NB4 (cell line): ENCODE measurements at places on chromosomes 13 and 19.
A peak's percentile ranks its signal among the peaks of the same experiment; 100 is the strongest.

GRCh38 chr13:45587897-45588296, 27.6 kb downstream of the ERICH6B start:
- DNase-seq = peak; percentile 6

- DNase-seq = peak; percentile 31
Observed at GRCh38 chr13:30181888-30182651, 125.3 kb downstream of the KATNAL1 start.

- DNase-seq = no peak
Observed at GRCh38 chr13:41655997-41656396, 198.6 kb downstream of the RGCC start.

DNA sequence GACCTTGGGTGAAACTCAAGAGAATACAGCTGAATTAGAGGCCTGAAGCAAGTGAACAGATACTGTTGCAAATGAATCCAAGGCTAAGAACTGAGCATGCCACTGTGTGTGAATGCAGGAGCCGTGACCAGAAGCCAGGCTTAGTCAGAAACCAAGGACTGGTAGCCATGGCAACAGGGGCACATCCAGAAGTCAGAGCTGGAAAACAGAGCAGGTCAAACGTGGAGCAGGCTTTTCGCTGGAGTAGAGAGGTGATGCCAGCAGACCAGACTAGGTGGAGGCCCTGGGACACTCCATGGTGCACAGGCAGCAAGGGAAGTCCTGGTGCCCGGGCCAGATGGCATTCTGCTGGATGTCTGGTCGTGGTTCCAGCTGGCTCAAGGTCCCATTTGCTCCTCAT, 564.1 kb downstream of the PCDH9 start:
- DNase-seq = no peak

- no peak for DNase-seq
Observed at GRCh38 chr19:45564131-45564780, 20.3 kb downstream of the OPA3 start.

- peak; percentile 75 for DNase-seq
Observed at GRCh38 chr19:50777830-50778303, 7.6 kb downstream of the GPR32 start.

DNA sequence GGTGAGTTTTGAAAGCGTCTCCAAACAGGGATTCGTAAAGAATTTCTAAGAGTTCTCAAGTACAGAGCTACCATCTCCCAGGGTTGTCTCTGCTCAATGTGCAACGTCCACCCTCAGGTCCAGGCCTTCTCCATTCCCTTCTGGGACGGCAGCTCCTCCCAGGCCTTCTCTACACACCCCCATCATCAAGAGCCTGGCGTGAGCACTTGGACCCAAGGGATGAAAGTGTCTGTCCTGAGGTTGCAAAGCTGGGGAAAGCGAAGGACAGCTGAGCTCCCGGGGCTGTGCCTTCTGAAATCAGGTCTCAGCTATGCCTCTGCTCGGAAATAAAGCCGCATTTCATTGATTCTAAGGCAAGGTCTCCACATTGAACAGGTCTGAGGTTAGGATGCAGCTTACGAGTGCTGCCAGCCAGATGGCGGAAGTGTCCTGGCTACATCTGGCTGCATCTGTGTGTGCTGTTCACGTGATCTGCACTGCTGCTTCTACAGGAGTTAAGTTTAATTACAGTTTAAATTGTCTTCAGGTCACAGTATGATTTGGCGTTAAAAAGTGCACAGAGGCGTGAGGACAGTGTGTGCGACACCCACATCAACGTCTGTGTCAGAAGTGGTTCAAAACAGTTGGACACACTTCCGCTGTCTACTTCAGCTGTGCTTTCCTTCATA, 27.0 kb upstream of the MIER2 start:
- DNase-seq = no peak

GRCh38 chr13:79919091-79919490, 421.8 kb downstream of the SPRY2 start:
- no peak for DNase-seq

DNA sequence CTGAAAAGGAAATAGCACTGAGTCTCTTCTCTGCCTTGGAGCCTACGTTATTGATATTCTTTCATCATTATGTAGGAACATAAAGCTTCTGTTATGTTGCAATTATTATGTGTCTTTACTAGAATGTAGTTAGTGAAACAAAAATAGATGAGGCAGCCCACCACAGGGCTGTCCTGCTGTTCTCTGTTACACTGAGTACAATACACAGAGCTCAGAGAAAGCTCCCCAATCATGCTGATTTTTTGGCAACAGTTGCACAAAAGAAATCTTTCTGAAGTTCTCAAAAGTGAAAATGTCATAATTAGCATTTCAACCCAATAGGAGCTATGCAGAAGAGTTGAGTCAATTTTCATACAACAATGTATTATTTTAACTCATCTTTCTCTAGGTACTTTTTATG, 119.5 kb downstream of the EFNB2 start:
- no peak for DNase-seq

GRCh38 chr13:50934735-50935435, 25.3 kb downstream of the RNASEH2B start:
- DNase-seq = no peak

DNA sequence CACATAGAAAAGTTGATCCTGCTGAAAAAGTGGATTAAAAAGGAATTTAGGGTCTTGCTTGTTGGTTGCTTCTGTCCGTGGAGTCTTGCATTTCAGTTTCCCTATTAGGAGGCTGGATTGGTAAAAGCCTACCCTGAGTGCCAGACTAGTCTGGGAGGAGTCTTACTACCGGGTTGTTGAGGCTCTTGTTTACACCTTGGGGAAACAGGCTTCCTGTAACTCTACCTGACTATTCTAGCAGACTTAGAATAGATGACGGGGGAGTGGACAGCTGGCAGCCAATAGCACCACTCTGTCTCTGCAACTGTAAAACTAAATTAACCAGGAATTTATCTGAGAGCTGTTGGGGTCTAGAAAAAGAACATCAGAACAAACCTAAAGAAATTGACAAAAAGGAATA, 11.3 kb upstream of the MPHOSPH8 start:
- DNase-seq = no peak

- DNase-seq = peak; percentile 44
Observed at GRCh38 chr19:17749912-17750317, 1.4 kb upstream of the FCHO1 start.

DNA sequence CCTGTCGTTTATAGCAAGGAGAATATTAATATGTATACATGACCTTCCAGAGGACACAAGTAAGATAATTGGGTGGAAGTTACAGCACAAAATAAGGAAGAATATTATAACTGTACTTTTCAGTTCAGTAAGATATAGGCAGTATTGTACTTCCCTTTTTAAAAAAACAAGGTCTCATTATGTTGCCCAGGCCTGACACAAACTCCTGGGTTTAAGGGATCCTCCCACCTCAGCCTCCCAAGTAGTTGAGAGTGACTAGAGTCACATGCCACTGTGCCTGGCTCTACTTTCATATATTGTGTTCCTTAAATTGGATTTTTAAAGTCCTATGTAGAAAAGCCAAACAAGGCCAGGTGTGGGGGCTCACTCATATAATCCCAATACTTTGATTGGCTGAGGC, 19.5 kb upstream of the MAB21L1 start:
- peak; percentile 42 for DNase-seq

DNA sequence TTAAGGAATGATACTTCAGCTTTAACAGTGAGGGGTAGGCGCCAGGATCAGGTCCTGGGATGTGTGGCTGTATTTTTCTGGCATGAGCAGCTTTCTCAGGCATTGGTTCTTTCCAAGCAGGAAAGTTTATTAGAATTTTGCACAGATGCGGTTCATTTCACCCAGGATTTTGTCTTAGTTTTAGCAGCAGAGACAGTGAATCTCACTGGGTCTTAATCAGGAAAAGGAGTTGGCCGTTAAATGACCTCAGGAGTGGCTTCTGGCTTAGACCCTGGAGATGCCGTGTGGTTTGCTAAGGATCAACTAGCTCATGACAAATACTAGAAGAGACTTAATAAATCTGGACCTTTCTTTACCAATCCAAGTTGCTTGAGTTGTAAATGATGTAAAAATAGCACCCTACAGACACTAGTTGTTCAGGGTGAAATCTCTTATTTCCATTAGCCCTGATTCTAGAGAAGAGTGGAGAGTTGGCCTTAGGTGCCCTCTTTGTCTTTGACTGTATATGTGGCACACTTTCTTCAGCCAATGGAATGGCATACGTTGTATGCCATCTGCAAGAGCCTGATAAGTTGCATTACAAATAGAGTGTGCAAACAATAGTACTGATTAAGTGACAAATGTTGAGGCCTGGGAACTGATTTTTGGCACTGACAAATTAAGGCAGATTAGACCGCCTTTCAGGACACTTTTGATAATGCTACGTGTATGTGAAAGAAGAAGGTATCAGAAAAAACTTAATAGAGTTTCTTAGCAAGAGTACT, 34.0 kb downstream of the LRCH1 start:
- no peak for DNase-seq

DNA sequence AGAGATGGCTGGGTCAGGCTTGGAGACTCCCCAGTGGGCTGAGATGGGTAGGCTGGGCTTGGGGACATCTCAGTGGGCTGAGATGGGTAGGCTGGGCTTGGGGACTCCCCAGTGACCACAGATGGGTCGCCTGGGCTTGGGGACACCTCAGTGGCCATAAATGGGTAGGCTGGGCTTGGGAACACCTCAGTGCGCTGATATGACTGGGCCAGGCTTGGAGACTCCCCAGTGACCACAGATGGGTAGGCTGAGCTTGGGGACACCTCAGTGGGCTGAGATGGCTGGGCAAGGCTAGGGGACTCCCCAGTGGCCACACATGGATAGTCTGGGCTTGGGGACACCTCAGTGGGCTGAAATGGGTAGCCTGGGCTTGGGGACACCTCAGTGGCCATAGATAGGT, 12.8 kb downstream of the IQCN start:
- no peak for DNase-seq

- no peak for DNase-seq
Observed at GRCh38 chr13:98998831-98999638, 21.2 kb upstream of the DOCK9 start.

DNA sequence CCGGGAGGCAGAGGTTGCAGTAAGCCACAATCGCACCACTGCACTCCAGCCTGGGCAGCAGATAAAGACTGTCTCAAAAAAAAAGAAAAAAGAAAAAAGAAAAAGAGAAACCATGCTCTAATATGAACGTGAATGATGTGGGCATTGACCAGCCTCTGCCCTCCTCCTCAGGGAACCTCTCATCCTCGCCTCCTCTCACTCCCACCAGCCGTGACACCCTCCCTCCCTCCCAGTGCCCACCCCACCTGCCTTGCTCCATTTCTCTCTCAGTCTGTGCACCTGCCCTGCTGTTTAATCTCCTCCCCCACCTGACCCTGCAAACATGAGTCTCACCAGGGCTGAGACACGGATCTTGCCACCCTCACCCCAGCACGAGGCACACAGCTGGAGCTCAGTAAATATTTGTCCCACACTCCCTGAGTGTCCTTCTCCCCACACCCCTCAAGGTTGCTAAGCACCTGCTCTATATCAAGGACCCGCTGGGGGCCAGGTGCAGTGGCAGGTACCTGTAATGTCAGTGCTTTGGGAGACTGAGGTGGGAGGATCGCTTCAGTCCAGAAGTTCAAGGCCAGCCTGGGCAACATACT, 7.5 kb upstream of the BCAT2 start:
- DNase-seq = no peak

DNA sequence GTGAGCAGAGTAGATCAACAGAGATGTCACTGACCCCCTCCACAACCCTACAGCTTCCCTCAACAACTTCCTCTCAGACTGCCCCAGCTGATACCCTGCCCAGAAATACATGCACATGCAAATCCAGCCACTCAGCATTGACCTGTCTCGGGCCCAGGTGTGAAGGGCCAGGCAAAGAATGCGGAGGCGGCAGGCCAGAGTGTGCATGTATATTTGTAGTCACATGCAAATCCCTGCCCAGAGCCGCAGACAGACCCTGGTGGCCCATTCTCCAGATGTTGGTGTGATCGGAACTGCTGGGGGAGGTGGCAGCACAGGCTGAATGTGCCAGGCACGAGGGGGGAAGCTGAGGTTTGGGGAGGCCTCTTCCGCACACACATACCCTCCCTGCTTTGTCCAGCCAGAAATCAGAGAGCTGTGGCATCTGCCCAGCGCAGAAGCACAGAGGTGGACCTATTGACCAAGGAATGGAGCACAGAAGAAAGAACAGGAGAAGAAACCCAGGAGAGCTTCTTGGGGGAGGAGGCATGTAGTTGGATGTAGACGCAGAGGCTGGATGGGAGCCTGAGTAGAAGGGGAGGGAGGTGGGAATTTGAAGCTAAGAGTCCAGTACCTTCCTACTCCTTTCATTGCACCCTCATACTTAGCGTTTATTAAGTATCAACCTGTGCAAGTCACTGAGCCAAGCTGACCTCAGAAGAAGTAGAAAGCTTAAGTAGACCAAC, 14.4 kb downstream of the MEF2B start:
- no peak for DNase-seq

GRCh38 chr19:33859016-33859415, 62.3 kb downstream of the KCTD15 start:
- DNase-seq = no peak

DNA sequence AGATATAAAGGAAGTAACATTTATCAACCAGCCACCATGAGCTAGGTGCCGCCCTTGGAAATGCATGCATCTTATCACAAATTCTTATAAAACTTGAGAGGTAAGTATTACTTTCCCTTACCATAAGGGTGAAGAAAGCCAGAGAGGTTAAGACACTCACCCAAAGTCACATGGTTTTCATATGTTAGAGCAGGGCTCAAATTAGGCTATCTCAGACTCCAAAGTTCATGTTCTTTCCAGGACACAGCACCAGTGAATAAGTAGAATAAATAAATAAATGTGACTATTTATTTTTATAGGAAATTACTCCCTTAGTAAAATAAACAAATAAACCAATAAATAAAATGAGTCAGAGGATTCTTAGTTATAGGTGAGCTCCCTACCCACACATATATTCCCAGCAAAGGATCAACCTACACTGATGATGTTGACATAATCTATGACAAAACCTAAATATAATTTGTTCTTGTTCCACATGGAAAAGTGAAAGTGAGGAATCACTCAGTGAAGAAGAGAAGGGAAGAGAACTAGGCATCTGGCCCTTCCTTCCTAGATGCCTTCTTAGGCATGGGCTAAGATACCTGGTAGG, 27.2 kb downstream of the SPRY2 start:
- DNase-seq = no peak

GRCh38 chr13:112056739-112057438, 10.1 kb upstream of the SOX1 start:
- DNase-seq = no peak

GRCh38 chr19:44993926-44994537, 7.2 kb upstream of the RELB start:
- no peak for DNase-seq
